ENCODE measurements at places on chromosomes 4 and X.

DNA sequence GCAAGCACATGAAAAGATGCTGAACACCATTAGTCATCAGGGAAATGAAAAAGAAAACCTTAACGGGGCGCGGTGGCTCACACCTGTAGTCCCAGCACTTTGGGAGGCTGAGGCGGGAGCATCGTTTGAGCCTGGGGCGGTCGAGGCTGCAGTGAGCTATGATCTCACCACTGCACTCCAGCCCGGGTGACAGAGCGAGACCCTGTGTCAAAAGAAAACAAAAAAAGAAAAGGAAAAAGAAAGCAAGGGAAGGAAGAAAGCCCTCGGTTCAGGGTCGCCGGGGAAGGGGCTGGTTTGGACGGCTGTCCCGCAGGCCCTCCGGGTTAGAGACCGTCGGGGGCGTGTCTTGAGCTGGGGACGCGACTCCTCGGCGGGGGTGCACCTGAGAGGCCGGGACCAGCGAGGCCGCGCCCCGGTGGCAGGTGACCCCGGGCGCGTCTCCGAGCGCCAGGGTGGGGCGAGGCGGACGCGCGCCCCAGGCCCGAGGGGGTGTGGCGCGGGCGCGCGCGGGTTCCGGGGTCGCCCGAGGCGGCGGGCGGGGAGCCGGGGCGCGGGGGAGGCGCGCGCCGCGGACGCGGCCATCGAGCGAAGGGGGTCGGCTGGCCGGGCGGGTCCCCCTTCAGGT lies 478 bp upstream of the PLXNA3 start:
- DNase-seq: no peak

DNA sequence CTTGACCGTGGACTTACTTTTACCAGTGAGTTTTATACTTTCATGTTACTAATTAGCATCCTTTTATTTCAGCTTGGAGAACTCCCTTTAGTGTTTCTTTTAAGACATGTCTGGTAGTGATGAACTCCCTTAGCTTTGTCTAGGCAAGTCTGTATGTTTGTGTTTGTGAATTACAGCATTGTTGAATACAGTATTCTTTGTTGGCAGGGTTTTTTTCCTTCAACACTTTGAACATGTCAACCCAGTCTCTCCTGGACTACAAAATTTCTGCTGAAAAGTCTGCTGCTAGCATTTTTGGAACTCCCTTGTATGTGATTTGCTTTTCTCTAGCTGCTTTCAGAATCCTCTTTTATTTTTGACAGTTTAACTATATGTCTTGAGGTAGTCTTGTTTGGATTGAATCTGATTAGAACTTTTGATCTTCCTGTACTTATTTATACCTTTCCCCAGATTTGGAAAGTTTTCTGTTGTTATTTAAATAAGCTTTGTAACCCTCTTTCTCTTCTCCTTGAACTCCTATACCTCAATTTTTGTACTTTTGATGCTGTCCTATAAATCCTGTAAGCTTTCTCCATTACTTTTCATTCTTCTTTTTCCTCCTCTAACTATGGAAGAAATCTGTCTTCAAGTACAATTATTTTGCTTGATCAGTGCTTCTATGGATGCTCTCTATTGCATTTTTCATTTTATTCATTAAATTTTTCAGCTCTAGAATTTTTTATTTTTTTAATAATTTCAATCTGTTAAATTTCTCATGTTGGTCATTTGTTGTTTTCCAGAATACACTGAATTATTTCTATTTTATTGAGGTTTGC lies 14.1 kb downstream of the PAPSS1 start:
- DNase-seq: no peak

GRCh38 chrX:102892103-102892502 lies 45.0 kb upstream of the RAB40AL start:
- no peak for DNase-seq

DNA sequence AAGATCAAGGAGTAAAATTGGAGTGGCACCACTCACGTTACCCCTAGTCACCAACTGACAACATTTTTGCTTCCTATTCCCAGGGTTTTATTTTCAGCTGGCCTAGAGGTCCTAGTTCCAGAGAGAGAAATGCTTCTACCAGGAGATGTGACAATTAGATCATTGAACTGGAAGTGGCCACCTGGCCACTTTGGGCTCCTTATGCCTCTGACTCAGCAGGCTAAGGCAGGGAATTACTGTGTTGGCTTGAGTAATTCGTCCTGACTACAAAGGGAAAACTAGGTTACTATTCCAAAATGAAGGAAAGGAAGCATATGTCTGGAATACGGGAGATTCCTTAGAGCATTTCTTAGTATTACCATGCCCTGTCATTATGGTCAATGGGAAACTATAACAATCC lies 831.6 kb upstream of the NDST4 start:
- DNase-seq: no peak

- DNase-seq: no peak
Measured at GRCh38 chrX:111467896-111468295, 43.5 kb upstream of the SERTM2 start.

GRCh38 chr4:178275671-178276360 lies 833.6 kb upstream of the AGA start:
- no peak for DNase-seq

DNA sequence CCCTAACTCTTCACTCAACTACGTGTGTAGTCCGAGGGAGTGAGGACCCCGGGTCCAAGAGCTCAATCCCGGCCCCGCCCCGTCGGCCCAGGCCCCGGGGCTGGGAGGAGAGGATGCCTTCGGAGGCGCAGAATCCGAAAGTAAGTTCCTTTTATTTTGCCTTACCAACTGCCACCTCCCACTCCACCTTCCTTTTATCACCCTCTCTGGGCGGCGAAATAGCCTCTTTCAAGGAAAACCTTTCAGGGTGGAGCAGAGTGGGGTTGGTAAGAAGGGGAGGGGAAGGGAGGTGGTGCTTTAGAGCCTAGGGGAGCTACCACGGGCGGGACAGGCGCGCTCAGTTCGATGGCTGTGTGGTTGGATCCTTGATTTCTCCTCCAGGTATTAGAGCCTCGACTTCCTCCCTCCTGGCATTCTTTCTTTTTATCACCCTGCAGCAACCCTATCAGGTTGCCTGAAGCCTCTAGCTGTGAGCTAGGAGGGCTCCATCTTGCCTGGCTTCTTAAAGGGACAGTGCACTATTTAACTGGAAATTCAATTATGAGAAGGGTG lies 191.2 kb downstream of the RRAGB start:
- DNase-seq: no peak

DNA sequence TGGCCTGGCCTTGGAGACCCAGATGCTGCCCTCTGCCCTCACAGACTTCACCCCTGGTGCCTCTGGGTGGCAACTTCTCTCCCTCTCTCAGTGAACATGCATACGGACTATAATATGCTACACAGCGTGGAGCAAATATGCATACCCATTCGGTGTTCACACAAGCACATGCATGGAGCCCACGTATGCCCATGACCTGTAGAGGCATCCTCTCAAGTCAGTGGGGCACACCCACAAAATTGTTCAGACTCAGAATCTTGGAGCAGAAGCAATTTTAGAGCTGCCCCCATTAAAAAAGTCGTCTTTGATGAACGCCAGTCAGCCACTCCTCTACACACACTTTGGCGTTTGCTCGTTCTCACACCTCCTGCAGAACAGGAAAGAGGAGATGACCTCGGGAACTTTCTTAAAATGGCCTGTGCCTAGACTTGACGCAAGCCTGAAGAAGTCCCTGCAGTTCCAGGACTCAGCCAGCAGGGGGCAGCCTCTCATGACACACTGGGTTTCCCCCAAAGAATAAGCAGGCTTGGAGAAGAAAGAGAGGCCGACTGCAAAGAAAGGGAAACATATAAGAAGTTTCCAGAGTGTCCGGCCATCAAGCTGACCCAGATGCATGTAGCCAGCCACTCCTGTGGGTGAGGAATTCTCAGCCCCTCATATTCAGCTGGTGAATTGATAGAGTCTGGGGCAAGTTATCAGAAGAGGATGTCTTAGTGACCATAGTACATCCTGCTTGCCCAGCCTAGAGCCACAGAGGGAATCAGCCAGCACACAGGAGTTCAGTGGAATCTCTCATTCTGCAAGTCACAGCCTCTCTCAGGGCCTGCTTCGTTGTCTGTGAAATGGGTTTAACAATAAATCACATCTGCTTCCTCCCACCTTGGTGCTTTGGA lies 17.3 kb downstream of the APLN start:
- peak; percentile 60 for DNase-seq

- no peak for DNase-seq
Measured at GRCh38 chr4:125388613-125389012, 73.9 kb downstream of the FAT4 start.

DNA sequence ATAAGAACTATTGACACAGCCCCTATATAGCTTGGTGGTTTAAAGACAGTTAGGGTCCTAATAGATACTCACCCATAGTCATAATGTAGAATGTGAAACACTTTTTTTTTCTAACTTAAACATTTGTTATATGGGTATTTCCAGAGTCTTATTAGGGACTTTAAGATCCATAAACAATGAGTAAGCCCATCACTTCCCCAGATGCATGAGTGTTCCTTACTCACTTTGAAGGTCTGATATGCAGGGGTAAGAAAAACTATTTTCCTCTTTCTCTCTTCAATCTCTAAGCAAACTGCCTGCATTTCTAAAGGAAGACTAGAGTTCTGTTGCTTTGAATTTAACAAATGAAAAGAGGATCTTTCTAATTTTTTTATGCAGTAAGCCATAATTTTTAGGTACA lies 443.6 kb upstream of the PITX2 start:
- no peak for DNase-seq

DNA sequence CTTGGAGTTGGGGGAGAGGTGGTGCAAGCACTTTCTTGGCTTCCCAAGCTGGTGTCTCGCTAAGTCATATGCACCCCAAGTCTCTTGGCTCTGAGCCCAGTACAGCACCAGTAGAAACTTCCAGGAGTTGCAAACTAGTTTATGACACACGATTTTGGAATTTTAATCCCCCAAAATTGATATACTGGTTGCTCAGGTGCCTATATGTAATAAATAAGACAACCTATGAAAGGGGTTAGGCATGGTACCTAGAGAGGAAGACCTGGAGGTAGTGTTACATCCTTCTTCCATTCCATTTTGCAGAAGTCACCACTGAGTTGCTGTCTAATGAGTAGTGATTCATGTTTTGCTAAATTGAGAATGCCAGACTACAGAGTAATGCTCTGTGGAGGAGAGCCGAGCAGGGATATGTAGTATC lies 4.3 kb upstream of the SLC4A4 start:
- no peak for DNase-seq

DNA sequence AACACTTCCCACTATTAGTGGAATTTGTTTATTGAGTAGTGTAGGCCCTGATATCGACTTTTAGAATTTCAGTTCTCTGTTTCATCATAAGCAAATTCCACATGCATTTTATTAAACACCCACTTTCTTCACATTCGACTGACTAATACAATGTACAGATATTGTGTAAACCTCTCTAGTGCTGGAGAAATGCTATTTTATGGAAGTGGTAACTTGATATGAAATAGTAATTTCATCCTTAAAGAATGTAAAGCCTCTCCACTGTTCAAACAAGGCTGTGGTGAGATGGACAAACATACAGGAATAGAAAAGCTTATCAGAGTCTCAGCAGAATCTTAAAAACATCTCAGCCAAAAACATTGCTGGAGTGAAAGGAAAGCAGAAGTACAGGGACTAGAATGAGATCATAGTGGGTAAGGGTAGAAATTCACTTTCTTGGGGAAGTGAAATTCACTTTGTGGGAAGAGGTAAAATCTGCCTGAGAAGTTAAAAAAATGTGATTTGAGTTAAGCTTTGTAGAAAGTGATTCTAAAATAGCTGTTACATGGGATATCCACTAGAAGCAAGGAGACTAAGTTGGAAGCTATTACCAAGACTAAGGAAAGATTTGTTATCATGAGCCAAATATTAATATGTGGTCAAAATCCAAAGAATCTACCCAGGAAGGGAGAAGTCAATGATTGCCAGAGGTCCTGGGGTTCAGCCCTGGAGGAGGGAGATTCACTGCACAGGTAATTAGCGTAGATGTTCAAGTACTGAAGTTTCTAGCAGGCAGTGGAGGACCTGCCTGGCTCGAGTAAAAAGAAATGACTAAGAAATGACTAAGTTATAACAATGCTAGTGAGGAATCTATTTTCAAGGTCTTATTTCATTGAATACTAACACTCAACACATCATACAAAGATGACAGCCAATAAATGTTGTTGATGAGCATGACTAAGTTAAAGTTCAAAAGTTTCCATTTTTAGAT lies 398.3 kb upstream of the FAM47C start:
- DNase-seq: no peak

DNA sequence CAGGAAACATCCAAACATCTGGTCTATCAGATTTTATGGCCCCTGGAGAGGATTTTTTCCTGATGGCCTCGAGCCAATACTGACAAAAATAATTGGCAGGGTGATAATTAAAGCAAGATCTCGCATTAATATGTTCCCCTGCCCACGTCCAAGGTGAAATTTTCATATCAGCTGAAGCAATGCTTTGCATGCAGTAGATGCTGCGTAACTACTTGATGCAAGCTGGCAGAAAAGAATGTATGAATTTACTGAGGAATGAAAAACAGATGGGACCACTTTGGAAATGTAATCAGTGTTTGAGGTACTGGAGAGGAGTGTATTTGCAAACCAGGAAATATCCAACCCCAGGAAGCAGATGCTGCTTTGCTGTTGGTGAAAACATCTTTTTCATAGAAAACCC lies 36.8 kb upstream of the REST start:
- DNase-seq: no peak

GRCh38 chr4:97531351-97531750 lies 611.9 kb downstream of the STPG2 start:
- DNase-seq: no peak

All from hippocampal formation (tissue), 2 donors.